Fibroblast of mammary gland (primary cell): ENCODE measurements at places on chromosomes 2 and 18.

DNA sequence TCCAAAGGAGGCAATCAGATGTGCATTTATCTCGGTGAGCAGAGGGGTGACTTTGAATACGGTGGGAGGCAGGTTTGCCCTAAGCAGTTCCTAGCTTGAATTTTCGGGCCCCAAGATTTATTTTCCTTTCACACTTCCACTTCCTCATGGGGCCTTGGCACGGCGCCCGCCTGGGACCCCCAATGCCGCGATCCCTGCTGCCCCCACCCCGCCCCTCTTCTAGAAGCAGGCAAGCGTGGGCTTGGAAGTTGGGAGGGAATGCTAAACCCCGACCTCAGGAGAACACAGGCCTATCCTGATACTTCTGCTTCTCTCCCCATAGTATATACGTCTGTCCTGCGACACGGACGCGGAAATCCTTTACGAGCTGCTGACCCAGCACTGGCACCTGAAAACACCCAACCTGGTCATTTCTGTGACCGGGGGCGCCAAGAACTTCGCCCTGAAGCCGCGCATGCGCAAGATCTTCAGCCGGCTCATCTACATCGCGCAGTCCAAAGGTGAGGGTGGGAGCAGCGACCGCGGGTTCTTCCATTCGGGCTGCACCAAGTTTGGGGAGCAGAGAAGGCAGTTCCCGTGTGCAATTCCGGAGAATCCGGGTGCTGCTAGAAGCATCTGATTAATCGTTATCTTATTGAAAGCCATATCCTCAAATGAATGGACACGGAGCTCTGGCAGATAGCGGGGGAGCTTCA lies 21.6 kb downstream of the TRPM8 start:
- no peak for DNase-seq

DNA sequence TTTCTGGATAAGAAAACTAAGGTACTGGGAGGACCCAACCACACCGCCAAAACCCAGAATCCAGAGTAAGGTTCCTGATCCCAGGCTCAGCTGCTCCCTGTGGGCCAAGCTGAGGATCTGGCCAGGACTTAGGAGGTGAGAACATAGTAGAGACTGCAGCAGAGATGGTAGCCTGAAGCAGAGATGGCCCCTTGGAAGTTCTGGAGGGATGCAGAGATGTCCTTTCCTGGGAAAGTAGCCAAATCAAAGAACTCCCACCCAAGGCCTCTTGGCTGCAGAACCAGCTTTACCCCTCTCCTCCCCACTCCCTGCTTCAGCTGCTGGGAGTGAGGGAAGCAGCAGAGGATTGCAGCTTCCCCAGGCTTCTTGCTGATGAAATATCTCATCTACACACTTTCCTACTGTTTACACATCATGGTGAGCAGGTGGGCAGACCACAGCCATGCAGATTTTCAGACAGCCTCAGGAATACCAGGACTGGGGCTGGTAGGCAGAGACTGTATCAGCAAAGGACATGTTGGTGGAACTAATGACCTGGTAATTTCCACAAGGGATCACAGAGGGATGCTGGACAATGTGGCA lies 32.7 kb downstream of the TMEM17 start:
- DNase-seq, result no peak

DNA sequence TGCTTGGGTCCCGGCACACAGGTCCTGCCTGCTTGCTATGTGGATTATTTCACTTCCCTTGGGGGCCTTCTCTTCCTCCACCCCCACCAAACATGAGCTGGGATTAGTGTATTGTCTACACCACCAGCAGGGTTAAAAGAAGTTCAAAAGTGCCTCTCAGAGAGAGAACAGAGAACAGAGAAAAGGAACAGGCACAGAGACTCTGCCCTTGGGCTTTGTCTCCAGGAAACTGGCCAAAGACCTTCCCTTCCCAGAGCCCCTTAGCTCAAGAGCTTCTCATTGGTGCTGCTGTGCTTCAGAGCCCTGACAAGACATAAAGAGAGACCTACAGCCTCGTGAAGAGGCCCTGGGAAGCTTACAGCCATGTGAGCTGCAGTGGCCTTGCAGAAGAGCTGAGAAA lies 7.1 kb upstream of the FIGLA start:
- no peak for DNase-seq

DNA sequence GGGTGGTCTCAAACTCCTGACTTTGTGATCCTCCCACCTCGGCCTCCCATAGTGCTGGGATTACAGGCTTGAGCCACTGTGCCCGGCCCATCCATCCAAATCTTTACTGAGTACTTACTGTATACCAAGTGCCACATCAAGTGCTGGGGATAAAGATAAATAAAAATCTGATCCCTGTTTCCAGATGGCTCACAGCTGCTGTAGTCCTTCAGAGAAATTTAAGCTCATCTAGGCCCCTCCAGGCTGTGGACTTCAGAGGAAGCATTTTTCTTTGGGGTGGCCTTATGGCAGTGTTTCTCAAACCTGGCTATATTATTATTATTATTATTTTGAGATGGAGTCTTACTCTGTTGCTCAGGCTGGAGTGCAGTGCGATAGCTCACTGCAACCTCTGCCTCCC lies 33.7 kb upstream of the GTF2A1L start:
- DNase-seq, result no peak

GRCh38 chr2:5839550-5839949 lies 147.4 kb downstream of the SOX11 start:
- DNase-seq, result no peak

DNA sequence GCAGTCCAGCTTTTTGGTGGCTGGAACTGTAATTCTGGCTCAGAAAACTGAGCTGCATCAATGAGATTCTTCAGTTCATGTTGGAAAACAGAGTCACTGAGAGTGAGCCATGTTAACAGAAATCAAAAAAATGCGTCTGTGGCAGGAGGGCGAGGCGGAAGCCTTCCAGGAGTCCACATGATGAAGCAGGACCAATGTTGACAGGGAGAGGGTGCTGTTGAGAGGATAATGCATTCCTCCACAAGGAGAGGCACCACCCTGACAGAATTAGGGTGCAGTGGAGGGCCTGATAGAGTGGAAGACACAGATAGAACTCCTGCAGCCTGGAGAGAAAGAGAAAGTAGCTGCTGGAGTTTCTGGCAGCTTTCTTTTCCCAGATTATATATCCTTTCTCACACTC lies 111.5 kb downstream of the MGAT5 start:
- DNase-seq, result peak; percentile 22

- DNase-seq, result peak; percentile 45
Measured at GRCh38 chr2:159506764-159507440, 109.4 kb downstream of the BAZ2B start.

DNA sequence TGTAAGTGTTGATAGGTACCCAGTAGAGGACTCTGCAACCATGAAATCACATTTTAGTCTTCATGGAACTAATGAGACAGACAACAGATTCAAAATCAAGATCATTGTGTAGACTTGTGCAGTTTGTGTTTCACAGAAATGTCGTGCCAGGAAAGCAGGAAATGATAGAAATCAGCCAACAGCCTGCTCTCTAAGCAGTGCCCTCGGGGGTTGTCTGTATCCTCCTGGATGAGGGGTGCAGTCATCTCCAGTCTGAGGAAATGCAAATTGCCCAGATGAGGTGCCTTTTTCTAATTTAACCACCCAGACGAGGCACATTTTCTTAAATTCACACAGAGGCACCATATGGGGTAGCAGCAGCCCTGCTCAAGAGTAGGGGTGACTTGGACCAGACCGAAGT lies 663.1 kb downstream of the XIRP2 start:
- DNase-seq, result no peak

DNA sequence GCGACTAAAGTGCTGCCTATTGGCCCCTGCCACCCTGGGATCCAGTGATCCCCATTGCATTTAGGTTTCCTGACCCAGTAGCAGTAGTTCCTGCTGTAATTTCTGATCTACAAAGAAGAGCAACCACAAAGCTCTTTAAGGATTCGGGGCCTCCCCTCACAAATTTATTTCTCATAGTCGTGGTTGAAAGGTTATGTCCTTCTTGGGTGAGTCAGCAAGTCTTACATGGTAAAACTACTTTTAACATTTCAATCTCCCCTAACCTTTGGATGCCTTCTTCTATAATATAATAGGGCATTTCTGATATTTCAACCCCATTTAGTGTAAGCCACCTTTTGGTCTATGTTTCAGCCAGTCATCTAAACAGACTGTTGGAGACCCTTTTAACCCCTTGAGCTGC lies 14.9 kb downstream of the PIKFYVE start:
- peak; percentile 63 for DNase-seq

GRCh38 chr2:202790676-202791075 lies 80.9 kb downstream of the ICA1L start:
- no peak for DNase-seq

- no peak for DNase-seq
Measured at GRCh38 chr2:68448671-68449653, 18.1 kb downstream of the FBXO48 start.

DNA sequence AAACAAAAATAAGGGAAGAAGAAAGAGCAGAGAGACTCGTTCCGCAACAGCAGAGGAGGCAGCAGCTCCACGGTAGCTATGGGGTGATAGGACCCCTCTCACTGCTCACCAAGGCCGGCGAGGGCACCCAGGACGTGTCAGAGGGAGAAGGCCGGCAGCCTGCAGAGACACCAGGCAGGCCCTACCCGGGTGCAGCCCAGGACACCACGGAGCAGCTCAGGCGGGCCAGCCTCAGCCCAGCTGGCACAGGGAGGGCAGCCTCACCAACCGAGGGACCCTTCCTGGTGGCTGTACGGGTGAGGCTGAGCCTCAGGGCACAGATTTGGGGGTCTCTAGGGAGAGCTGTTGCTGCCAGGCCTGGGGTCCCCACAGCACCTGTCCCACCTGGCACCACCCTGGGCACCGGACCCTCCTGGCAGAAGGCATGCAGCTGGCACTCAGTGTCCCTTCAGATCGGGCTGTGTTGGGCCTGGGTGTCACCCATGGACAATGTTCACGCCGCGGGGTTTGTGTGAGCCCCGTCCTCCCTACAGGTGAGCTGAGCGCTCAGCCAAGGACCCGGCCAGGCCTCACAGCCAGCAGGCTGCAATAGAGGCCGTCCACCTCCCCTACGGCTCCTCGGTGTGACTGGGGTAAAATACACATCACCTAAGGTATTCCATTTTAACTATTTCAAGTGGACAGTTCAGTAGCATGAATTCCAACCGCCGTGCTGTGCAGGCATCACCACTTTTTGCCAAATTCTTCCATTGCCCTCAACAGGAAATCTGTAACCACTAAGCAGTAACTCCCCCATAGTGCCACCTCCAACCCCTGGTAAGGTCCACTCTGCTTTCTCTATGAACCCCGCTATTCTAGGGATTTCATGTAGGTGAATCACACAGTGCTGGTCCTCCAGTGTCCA lies 21.6 kb downstream of the KCNG2 start:
- no peak for DNase-seq

DNA sequence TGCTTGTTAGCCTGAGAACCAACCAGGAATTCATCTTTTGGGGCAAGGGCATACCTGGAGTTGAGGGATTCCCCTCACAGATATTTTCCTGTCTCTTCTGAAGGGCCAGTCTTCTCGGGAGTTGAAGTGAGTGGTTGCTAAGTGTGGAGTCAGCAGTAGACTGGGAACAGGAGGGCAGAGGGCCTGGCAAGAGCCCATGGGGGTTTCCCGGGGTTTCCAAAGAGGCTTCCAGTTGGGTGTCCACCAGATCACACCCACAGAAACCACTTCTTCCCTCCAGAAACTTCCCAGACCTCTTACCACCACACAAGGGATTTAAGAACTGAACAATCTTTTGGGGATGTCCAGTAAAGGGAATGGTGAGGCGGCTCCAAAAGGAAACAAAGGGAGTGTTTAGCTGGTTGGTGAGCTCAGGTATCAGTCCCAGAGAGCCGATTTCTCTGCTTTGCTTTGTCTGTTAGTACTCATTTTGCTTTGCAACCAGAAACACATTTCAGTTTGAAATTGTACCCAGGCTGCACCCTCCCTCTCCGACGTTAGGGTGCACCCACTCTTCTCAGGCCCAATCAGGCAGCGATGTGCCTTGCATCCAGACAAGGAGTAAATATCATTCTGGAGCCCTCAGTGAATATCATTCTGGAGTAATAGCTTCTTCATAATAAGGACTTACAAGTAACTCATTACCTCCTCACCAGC lies 47.5 kb upstream of the SPATS2L start:
- DNase-seq, result peak; percentile 20

GRCh38 chr2:204695506-204695905 lies 150.2 kb downstream of the PARD3B start:
- DNase-seq, result no peak

DNA sequence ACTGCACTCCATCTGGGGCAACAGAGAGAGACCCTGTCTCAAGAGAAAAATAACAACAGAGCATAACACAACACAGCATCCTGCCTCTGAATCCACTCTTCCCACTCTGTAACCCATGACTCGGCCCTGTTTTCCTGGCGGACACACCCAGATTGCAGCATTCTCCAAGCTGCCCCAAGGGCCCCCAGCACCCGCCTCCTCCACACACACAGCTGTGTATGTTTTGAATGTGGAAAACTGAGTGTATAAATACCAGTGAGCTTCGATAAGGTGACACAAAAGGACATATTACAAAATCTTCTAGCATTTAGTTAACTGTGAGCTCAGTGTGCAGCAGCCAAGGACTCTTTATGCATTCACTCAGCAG lies 13.0 kb downstream of the IMPA2 start:
- peak; percentile 90 for DNase-seq

DNA sequence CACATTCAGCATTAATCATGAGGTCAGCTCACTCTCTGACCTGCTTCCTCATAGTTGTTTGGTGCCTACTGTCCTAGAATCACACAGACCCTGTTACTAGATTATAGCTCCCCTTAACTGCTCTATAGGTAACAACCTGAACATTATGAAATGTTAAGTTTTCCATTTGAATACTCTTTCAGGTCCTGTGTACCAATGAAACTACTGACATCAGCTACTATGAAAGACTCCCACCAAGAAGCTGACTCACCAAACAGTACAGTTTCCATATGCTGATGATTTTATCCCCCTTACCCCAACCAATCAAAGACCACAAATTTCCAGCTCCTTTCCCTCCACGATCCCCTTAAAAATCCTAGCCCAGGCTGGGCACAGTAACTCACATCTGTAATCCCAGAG lies 56.3 kb downstream of the SRBD1 start:
- peak; percentile 60 for DNase-seq

GRCh38 chr2:44962176-44962695 lies 20.7 kb downstream of the SIX3 start:
- DNase-seq, result no peak

DNA sequence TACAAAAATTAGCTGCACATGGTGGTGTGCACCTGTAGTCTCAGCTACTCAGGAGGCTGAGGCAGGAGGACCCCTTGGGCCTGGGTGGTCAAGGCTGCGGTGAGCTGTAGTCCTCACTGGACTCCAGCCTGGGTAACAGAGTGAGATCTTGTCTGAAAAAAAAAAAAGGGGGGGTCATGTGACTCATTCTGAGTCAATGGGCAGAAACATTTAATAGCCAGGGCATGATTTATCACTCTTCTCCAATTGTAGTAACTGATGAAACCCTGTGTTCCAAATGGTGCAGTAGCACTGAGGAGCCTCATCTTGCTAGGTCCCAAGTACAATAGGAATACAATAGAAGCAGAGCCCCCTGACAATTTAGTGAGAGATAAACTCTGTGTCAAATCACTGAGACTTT lies 78.9 kb upstream of the CCDC68 start:
- DNase-seq, result peak; percentile 63

- DNase-seq, result no peak
Measured at GRCh38 chr18:69948256-69948655, 583 bp upstream of the CD226 start.

GRCh38 chr2:11498543-11499034 lies 32.6 kb upstream of the E2F6 start:
- DNase-seq, result peak; percentile 12
